ENCODE measurements at places on chromosomes 12 and 14.

DNA sequence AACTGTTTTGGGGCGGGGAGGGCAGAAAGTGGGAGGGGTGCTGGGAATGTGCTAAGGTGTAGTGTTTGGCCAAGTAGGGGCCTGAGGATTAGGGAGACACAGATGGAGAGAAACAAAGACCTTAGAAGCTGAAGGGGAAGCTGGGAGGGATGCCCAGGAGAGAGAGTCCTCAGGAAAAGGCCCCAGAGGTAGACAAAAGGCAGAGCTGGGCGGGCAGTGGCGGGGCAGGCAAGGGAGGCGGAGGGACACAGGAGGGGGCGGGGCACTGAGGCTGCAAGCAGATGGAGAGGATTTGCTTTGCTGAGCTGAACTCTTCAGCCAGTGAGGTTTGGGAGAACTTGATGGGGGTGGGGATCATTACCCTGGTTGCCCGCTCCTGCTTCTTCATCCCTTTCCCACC lies 2.8 kb downstream of the PTMS start:
- no peak for DNase-seq

DNA sequence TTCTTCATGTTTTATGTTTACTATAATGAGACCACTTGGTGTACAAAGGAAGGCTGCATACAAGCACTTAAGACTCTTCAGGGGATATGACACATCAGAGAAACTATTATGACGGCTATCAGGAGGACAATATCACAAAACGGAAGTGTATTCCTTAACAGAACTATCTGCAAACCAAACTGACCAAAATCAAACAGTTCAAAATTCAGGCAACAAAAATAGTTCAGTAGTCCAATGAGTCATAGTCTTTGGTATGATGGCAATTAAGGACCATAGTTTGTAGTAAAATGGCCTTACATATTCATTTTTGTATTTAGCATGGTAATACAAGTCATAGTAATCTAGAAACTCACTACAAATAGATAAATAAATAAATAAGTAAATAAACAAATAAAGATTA lies 1638.7 kb upstream of the SEL1L start:
- DNase-seq: no peak

GRCh38 chr12:119956047-119956446 lies 33.0 kb upstream of the BICDL1 start:
- no peak for DNase-seq

GRCh38 chr14:71582705-71583104 lies 349.5 kb upstream of the RGS6 start:
- no peak for DNase-seq

DNA sequence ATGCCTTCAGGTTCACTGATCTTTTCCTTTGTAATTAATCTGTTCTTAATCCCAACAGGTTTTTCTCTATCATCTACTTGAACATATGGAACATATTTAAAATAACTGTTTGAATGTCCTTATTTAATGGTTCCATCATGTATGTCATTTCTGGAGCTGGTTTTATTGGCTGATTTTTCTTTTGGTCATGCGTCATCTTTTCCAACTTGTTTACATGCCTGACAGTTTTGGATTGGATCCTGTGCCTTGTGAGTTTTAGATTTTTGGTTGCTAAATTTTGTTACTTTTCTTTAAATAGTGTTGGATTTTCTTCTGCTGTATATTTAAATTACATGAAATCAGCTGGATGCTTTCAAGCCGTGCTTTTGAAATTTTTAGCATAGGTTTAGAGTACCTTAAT lies 237.3 kb upstream of the DAAM1 start:
- DNase-seq: no peak

DNA sequence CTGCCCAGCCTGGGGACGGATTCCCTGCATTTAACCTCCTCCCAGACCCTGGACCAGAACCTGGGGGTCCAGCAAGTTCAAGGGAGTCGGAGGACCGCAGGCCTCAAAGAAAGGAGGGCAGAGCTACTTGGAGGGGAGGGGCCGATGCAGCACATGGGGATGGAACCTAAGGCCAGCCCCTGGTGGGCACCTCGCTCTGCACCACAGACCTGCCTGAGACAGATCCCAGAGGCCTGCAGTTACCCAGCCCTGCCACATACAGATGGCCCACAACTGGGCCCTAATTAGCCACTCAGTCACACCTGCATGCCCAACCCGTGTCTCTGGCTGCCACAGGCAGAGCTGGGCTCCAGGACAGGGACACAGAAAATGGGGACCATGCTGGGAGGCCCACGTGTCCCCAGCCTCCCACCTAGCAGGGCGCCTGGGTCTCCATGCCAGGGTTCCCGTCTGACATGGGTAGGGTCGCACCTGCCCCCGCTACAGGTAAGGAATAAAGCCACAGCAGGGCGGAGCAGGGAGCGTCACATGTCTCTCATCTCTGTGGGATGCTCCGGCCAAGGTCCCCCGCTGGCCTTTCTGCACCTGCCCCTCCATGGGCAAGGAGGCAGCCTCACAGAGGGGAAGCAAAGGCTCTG lies 16.7 kb downstream of the AKT1 start:
- no peak for DNase-seq

GRCh38 chr14:56816574-56817391 lies 6.5 kb upstream of the OTX2 start:
- no peak for DNase-seq

DNA sequence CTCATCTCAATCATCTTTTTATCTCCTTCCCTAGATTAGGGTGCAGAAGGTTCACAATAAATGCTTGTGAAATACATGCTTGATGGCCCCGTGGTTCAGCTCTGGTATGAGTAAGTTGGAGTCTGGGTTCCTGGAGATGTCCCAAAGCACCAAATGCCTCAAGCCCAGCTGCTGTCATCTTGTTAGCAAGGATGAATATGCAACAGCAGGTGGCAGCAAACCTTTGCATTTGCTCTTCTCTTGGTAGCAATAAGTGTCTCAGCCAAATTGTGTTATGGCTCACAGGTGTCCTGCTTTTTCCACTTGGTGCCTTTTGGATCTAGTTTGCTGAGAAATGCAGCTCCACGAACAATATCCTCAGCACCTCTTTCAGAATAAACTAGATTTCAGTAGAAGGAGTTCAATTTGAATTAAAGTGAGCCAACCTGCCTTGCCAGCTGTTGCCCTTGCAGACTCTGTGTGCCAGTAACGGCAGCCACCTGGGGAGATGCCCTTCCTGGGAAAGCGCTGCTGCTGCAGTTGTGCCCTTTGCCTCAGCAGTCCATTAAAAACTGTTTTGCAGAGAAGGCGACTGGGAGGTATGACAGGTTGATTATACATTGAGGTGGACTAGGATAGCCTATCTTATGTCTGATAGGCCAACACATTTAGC lies 417.3 kb downstream of the SNAPC1 start:
- peak; percentile 12 for DNase-seq

GRCh38 chr14:76716285-76716684 lies 45.0 kb upstream of the VASH1 start:
- DNase-seq: no peak

- no peak for DNase-seq
Measured at GRCh38 chr12:3168223-3169221, 91.3 kb downstream of the TSPAN9 start.

- DNase-seq: no peak
Measured at GRCh38 chr12:121806546-121807423, 3.0 kb downstream of the SETD1B start.

- DNase-seq: no peak
Measured at GRCh38 chr14:91368776-91369416, 48.7 kb downstream of the CCDC88C start.

DNA sequence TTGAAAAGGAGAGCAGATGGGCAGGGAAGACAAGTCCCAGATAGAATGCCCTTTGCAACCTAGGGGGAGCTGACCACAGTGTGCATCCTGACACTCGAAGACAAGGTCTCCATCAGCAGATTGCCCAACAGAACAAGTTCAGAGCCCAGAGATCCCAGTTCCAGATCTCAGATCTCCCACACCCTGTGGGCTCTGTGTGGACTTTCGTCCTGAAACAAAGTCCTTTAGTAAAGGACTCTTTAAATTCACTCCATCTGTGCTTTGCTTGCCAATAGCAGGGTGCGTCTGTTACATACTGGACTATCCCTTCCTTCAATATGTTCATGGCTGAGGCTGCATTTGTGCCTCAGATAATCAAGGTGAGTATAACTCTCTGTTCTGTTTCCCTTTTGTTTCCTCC lies 8.7 kb upstream of the C1RL start:
- DNase-seq: no peak

- DNase-seq: no peak
Measured at GRCh38 chr12:72110937-72111650, 161.1 kb upstream of the TRHDE start.

- DNase-seq: no peak
Measured at GRCh38 chr14:61219256-61219655, 61.9 kb downstream of the TMEM30B start.
